ENCODE measurements at places on chromosomes 4 and X.

DNA sequence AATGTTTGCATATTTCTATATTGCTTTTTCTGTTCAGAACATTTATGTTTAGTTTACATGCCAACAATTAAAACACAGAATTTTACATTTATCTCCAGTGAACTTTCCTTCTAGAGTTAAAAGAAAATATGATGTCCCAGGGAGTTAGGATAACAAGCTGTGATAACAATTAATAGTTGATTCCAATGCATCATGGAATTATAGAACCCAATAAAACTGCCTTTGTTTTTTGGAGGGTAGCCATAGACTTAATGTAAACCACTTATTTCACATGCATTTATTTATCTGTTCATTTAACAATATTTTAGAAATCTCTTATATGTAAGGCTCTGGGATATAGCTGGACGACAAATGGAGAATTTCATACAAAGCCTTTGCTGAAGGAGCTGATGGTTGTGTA is 180.0 kb downstream of the CFAP299 start:
- no peak overlapping the region for H3K4me3 ChIP-seq
- no peaks in the 10 kb centered on the region for H3K36me3 ChIP-seq
- no peak overlapping the region for H3K27ac ChIP-seq
- no peaks in the 10 kb centered on the region for H3K4me1 ChIP-seq
- DNase-seq: no peak

DNA sequence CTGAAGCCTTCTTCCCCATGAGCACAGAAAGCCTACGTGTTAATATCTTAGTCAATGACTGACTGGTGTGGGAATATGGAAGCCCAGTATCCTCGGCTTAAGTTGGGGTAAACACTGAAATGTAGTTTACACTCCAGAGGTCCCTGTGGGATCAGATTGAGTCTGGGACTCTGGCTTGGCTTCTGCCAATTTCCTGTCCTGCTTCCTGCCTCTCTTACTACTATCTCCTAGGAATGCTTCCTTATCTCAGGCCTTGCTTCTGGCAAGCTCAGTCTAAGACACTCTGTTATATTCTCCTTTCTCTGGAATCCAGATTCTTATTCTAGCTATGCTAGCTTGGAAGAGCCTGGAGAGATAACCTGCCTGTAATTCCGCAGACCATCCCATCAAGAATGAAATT is 174.0 kb upstream of the LDB2 start:
- DNase-seq: no peak
- no peak overlapping the region for H3K4me3 ChIP-seq
- H3K27me3 ChIP-seq: no peaks in the 10 kb centered on the region
- no peaks in the 10 kb centered on the region for H3K4me1 ChIP-seq
- H3K27ac ChIP-seq: no peak overlapping the region

GRCh38 chr4:24836661-24837242 is 41.4 kb downstream of the SOD3 start:
- H3K36me3 ChIP-seq: no peaks in the 10 kb centered on the region
- no peaks in the 10 kb centered on the region for H3K4me1 ChIP-seq
- no peaks in the 10 kb centered on the region for H3K27me3 ChIP-seq
- DNase-seq: no peak
- no peak overlapping the region for H3K4me3 ChIP-seq

DNA sequence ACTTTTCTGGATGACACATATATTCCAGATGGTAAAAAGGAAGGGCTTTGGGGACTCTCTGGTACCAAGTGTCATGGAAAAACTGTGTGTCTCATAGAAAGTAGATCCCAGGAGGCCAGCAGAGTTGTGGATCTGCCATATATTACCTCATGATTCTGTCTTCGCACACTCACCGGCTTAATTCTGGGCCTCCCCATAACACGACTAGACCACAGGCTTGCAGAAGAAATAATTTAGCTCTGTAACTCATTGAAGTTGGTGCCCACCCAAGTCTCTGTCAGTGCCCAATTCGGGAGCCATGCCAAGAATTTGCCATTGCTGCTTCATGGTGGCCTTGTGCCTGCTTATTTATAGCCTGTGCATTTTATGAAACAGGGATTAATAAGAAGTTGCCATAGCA is 104.5 kb downstream of the AR start:
- no peak overlapping the region for H3K4me3 ChIP-seq
- H3K27me3 ChIP-seq: no peaks in the 10 kb centered on the region
- H3K36me3 ChIP-seq: no peaks in the 10 kb centered on the region
- no peak for DNase-seq

DNA sequence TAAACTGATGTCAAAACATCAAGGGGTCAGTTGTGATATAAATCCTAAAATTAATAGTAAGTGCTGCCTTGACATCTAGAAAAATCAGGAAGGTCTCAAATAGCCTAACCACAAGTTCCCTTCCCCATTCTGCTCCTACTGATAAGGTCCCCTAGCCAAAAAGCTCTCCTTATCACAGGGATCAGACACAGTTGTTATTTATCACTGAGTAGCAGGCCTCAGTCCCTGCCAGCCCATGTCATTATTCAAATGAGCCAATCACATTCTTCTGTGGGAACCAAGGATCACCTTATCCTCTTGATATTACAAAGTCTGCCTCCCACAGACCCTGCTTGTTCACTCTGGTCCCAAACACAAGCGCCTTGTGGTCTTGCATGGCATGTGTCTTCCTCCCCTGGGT is 23.3 kb upstream of the TMEM255A start:
- no peaks in the 10 kb centered on the region for H3K4me1 ChIP-seq
- no peak overlapping the region for H3K27ac ChIP-seq
- no peak overlapping the region for H3K4me3 ChIP-seq
- no peaks in the 10 kb centered on the region for H3K36me3 ChIP-seq
- H3K27me3 ChIP-seq: no peaks in the 10 kb centered on the region

GRCh38 chrX:101191217-101191750 is 28.3 kb upstream of the DRP2 start:
- H3K27me3 ChIP-seq: no peaks in the 10 kb centered on the region
- H3K36me3 ChIP-seq: no peaks in the 10 kb centered on the region
- no peak for DNase-seq
- H3K27ac ChIP-seq: no peak overlapping the region
- no peaks in the 10 kb centered on the region for H3K4me1 ChIP-seq
- H3K4me3 ChIP-seq: no peak overlapping the region

All from T-cell (primary cell).